Effector memory CD4-positive, alpha-beta T cell (primary cell): ENCODE measurements at places on chromosomes 12 and 14.

GRCh38 chr12:26711072-26711471 lies 121.9 kb downstream of the ITPR2 start:
- no peak for DNase-seq

- no peak for DNase-seq
These were observed 4.0 kb downstream of the FBXL14 start for GRCh38 chr12:1590221-1590979.

DNA sequence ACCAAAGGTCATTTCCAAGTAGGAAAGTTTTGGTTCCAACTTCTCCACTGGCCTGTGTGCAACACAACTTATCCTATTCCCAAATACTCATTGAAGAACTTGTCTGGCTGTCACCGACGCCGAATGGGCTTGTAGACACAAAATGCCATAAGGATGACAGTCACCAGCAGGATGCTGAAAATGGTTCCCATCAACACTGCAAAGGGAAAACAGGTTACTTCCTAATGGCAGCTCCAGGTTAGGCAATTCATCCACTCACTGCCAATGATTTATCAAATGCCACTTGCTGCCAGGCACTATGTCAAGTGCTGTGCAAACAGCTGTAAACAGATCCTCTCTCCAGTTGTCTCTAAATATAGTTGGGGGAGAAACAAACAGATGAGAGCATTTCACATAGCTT lies 6.1 kb downstream of the C12orf76 start:
- no peak for DNase-seq

GRCh38 chr14:69137843-69138535 lies 14.9 kb downstream of the DCAF5 start:
- no peak for DNase-seq

DNA sequence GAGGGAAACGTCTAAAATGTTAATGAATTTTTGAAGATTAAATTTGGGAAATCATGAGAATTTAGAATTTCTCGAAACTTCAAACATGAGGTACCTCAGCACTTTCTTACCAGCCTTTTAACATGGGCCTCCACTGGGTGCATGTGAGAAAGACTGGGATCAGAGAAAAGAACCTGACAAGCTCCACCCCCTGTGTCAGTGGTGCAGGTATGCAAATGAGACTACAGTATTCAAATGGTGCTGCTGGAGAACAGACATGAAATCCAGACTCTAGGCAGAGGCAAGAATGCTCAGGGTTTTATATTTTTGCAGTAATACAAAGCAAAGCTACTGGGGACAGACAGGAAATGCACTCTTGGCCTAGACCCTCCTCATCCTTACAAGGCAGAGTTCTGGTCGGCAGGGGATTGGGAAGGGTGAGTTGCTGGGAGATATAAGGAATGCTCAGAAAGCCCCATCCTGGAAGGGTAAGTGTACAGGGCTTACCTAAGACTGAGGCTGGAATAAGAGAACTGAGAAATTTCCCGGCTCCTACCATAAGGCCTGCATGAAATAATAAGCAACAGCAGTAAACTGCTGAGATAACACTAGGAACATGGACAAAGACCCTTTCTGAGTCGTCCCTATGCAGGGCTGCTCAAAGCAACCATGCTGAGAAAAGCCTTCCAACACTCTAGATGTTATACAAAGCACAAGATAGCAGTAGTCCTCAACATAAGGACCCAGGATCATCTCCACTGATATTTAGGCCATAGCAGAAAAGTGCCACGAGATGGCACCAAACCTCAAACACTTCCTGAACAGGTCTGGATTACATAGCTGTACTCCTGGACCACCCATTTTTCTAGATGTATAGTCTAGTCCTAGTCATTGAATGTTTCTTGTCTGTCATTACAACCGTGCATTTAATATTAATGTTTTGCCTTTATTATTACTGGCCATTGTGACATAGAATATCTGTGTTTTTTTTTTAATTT lies 260.8 kb downstream of the RASSF9 start:
- DNase-seq, result no peak

GRCh38 chr12:106067606-106068205 lies 71.0 kb downstream of the NUAK1 start:
- no peak for DNase-seq

DNA sequence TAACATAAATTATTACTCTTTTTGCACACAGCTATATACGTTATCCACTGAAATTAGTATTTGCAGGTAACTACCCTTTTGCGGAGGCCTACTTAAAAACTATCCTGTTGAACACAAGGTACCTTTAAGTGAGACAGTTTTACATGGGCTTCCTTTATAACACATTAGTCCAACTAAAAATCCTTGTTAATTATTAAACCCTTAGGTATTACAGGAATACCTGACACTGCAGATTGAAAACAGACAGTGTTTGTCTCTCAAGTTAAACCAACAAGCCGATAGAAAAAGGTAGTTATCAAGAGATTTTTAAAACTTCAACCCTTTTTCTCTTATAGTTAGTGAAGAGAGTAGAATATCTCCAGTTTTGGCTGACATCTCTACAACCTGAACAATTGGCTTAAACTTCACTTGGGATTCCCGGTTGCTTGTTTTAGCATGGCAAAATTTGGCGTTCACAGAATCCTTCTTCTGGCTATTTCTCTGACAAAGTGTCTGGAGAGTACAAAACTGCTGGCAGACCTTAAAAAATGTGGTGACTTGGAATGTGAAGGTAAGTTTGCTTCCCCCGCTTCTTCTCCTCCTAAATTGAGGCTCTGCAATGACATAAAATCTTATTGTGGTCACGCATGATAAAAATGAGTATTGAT lies at the start of gene MIA2:
TSS of gene MIA2 (plus strand) at position 236 of the 647 bp plus-strand sequence. CDS start at position 436, 200 bp downstream.
- no peak for DNase-seq

- DNase-seq, result no peak
These were observed 22.3 kb downstream of the SLC38A4 start for GRCh38 chr12:46803517-46803916.
